ENCODE measurements at places on chromosomes 12 and 14.
A peak's percentile ranks its signal among the peaks of the same experiment; 100 is the strongest.

GRCh38 chr12:6923003-6923732 lies 4.6 kb upstream of the ATN1 start:
- no peak for DNase-seq

GRCh38 chr12:105562199-105562971 lies 231.9 kb downstream of the C12orf75 start:
- no peak for DNase-seq

GRCh38 chr14:104187931-104188726 lies 49.7 kb downstream of the KIF26A start:
- DNase-seq, result no peak

DNA sequence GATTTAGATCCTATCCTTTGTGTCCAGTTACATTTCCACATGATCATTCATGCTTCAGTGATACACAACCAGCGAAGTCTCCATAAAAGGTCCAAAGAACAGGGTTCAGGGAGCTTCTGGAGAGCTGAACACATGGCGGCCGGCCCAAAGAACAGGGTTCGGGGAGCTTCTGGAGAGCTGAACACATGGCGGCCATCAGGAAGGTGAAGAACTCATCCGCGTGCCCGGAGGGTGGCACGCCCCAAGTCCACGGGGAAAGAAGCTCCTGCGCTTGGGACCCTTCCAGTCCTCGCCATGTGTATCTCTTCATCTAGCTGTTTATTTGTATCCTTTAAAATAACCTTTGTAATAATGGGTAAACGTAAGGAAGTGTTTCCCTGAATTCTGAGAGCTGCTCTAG lies 91.9 kb upstream of the FLRT2 start:
- DNase-seq, result no peak

GRCh38 chr12:32303174-32303549 lies 96.2 kb upstream of the FGD4 start:
- no peak for DNase-seq

GRCh38 chr12:47079468-47079980 lies at the start of the genes AMIGO2 and PCED1B:
TSS of gene AMIGO2 (minus strand) at chr12:47079959. CDS start at chr12:47079002, 957 bp downstream.
TSS of gene PCED1B (plus strand) at chr12:47079621. CDS start at chr12:47235064, 155,443 bp downstream.
- DNase-seq, result peak; percentile 56
